ENCODE measurements at places on chromosomes 5 and 9.

GRCh38 chr5:103435136-103435889, 127.3 kb downstream of the NUDT12 start:
- no peak for DNase-seq

DNA sequence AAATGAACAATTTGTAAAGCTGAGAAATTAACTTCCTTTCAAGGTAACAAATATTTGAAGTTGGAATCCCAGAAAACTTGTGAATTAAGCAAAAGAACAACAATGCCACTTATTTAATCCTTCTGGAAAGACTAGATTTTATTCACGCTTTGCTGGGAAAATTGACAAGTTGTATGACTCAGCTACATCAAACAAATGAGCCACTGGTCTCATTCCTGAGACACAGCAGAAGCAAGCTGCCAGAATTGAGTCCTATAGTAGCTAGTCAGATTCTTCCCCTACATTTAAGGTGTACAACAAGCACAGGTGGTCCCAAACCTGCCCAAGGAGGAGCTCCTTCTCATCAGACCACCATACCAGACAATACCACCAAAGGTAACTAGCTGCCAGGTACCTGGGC, 280.7 kb downstream of the SPOCK1 start:
- DNase-seq: no peak

- no peak for DNase-seq
Observed at GRCh38 chr9:14532456-14533115, 160.6 kb downstream of the ZDHHC21 start.

- DNase-seq: no peak
Observed at GRCh38 chr9:109409773-109410397, 88.2 kb downstream of the PTPN3 start.

GRCh38 chr9:126612813-126613641, 701 bp upstream of the LMX1B start:
- no peak for DNase-seq

GRCh38 chr5:55720188-55720703, 8.1 kb upstream of the SLC38A9 start:
- DNase-seq: no peak

- DNase-seq: no peak
Observed at GRCh38 chr5:72149742-72150141, 42.5 kb downstream of the MAP1B start.

DNA sequence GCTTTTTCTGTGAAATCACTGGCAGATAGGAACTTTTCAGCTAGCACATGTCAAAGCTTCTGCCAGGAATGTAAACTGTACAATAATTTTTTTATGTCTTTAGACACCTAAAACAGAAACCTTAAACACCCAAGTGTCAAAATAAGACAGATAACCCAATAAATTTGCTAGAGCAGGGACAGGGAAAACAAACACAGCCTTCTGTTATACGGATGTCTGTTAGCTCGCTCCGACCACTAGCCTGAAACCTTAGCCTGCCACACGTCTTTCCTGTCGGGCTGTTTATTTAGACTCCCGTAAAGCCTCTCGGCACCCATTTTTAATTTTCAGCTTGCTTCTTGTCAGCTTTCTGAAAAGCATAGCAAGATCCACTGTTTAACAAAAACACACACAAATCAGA, 355.4 kb upstream of the SLC24A2 start:
- no peak for DNase-seq

- DNase-seq: no peak
Observed at GRCh38 chr5:11182441-11183080, 421.5 kb upstream of the DAP start.

GRCh38 chr9:123391233-123391632, 35.2 kb downstream of the CRB2 start:
- no peak for DNase-seq

GRCh38 chr9:138095813-138096518, 218.4 kb downstream of the CACNA1B start:
- DNase-seq: no peak

DNA sequence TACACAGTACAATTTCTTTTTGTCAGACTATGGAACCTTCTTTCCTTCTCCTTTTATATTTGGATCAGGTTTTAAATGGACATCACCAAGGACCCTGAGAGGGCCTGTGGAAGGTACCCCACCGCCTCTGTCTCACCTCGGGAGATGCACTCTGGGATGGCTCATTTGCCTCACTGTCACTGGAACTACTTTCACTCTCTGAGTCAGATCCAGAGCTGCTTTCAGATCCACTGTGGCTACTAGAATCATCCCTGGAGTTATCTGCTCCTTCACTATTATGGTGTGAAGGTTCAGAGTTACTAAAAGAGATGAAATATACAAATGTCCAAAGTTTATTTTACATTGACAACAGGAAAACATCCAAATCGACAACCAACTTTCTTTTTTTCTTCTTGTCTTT, 24.6 kb downstream of the LEAP2 start:
- DNase-seq: no peak

DNA sequence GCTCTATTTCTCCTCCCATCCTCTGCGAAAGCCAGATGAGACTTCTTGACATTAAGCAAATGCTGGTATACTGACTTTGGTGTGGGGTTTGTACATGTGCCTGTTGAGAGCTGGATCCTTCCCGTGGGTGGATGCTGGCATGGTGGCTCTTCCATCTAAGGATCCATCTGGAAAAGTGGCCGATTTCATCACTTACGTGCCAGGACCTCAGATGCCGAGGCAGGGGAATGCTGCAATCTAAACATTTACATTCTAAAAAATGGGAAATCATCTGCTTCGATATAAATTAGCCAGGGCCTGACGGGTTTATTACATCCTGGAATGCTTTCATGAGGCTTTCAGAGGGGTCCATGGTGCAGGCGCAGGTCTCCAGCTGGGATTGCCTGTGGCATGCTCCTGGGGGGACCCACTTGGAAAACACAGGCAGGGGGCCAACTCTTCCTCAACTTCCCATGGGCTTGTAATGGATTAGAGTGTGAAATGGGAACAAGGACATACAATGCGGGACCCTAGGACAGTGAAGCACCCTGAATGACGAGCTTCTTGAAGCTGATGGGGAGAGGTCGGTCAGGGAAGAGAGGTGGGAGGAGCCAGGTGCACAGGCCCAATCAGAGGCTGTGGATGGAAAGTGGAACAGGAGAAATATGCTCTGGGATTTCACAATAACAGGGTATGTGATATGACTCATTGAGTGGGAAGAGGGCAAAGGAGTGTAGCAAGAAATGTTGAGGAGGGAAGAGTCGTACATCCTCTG, 105.5 kb upstream of the PITX1 start:
- no peak for DNase-seq

DNA sequence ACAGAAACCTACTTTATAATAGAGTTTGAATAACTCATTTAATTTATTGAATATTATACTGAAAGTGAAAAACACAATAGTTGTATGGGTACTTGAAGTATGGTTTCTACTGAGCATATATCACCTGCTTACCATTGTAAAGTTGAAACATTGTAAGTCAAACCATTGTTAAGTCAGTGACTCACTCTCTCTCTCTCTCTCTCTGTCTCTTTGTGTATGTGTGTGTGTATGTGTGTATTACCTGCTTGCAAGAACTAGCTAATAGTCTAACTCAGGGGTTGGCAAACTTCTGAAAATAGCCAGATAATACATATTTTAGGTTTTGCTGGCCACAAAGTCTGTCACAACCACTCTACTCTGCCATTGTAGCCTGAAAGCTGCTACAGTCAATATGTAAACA, 564.3 kb upstream of the ZNF608 start:
- DNase-seq: no peak

- DNase-seq: no peak
Observed at GRCh38 chr5:174159327-174160114, 114.0 kb downstream of the NSG2 start.

DNA sequence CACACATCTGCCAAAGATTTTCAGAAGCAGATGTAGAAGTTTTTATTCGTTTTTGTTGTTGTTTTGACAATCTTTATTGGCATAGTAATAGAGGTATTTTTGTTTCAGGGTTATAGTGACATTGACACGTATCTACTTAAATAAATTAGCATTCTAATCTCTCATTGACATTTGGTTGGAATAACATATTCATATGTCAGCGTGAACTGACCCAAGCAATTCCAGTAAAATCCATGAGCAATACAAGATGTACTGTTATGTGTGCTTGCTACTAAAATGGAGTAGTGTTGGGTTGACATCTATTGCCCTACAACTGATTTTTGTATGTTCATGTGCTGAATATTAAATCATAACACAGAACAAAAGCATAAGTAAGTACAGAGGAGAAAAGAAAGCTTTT, 284.4 kb upstream of the SMC2 start:
- DNase-seq: no peak

DNA sequence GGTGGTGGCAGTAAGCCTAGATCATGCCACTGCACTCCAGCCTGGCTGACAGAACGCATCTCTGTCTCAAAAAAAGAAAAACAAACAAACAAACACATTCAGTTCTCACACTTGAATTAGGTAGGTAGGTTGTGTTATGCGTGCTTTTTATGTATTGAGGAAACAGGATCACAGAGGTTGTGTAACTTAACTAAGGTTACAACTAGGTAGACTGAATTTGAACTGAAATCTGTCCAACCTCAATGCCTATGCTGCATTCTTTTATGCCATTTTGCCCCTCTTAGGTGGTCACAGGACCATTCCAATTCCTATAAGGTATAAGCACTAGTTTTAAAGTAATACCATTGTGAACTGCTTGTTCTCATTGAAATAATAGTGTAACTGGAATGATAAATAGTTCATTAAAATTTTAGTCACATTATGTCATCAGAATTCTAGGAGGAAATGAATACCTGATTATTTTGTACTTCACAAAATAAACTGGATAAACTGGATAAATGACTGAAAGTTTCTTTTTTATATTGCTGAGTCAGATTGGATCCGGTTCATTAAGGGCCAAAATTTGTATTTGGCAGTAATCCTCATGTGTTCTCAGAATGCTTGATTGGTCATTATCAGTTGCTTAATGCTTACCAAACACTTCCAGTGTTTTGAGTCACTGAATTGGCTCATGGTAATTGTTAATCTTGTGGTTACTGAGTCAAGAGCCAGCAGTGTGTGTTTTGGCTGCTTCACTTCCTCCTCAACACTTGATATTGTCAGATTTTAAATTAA, 7.1 kb downstream of the UBAP1 start:
- no peak for DNase-seq

DNA sequence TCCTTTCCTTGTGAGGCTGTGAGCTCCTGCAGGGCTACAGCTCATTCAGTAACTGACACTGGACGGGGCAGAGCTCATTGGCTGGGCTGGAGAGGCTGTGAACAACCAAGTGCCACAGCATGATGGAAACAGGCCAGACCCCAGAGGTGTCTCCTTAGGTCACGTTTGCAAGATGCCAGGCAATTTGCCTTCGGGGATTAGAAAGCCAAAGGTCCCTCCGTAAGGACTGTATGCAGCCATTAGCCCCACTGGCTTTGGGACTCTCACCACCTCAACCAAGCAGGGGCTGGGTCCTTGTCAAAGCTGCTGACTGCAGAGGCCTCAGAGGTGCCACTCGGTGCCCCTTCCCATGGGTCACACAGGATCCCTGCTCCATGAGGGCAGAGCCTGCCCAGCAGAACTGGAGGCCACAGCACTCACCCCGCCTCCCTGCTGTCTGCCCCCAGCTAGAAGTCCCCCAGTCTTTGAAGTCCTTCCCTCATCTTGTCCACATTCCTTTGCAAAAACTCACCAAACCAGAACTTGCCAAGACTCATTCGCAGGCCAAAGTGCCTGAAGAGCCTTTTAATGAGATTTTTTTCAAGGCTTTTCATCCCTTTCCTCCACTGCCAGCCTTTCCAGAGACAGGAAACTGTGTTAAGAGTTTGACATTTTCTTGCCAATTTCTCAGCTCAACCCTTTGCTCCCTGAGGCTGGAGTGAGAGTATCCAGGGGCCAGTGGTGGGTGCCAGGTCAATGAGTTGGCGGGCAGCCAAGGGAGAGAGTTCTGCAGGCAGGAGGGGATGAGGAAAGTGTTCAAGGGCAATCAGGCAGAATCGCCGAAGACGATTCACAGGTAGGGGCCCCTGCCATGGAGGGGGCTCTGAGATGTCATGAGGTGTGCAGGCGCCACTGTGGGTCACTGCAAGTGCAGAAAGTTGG, 39.7 kb upstream of the SLC25A51 start:
- no peak for DNase-seq

GRCh38 chr5:90214991-90215390, 194.6 kb downstream of the CETN3 start:
- DNase-seq: no peak

- DNase-seq: no peak
Observed at GRCh38 chr5:149212198-149212951, 59.3 kb upstream of the AFAP1L1 start.

GRCh38 chr5:96527768-96528661, 95.0 kb upstream of the PCSK1 start:
- no peak for DNase-seq

- DNase-seq: no peak
Observed at GRCh38 chr5:168608386-168608785, 29.2 kb upstream of the PANK3 start.

GRCh38 chr5:63768221-63768620, 194.0 kb downstream of the HTR1A start:
- no peak for DNase-seq

DNA sequence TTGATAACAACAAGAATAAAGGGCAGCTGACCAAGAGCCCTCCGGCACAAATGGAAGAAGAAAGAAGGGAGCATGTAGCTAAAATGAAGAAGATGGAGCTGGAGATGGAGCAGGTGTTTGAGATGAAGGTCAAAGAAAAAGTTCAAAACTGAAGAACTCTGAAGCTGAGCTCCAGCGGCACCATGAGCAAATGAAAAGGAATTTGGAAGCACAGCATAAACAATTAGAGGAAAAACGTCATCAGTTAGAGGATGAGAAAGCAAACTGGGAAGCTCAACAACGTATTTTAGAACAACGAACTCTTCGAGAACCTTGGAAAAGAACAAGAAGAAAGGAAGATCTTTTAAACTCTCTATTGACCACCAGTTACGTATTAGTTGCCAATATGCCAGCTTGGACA, 100.9 kb downstream of the GABBR2 start:
- no peak for DNase-seq

GRCh38 chr9:109436071-109436470, 62.0 kb downstream of the PTPN3 start:
- no peak for DNase-seq

DNA sequence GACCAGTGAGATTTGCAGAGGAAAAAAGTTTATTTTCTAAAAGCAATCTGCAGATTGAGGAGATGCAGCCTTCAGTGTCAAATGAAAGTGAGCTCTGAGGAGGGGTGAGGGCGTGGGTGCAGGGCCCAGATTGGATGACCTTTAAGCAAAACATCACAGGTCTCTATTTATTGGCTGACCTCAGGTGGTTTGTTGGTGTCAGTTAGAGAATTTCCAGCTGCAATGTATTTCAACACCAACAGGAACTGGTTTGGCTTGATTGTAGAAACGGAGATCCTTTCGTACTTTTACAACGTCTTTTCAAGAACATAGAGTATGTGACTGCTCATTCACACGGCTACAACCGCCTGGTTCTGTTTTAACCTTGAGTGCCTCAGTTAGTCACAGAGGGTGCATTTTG, 1069.1 kb downstream of the EFNA5 start:
- no peak for DNase-seq

- no peak for DNase-seq
Observed at GRCh38 chr5:13830536-13830935, 114.0 kb downstream of the DNAH5 start.

GRCh38 chr5:81044868-81045267, 84.7 kb downstream of the RASGRF2 start:
- DNase-seq: no peak
